Activated CD4-positive, alpha-beta T cell treated with anti-CD3 and anti-CD28 coated beads for 24 hours (primary cell): ENCODE measurements at places on chromosomes 12 and 14.

DNA sequence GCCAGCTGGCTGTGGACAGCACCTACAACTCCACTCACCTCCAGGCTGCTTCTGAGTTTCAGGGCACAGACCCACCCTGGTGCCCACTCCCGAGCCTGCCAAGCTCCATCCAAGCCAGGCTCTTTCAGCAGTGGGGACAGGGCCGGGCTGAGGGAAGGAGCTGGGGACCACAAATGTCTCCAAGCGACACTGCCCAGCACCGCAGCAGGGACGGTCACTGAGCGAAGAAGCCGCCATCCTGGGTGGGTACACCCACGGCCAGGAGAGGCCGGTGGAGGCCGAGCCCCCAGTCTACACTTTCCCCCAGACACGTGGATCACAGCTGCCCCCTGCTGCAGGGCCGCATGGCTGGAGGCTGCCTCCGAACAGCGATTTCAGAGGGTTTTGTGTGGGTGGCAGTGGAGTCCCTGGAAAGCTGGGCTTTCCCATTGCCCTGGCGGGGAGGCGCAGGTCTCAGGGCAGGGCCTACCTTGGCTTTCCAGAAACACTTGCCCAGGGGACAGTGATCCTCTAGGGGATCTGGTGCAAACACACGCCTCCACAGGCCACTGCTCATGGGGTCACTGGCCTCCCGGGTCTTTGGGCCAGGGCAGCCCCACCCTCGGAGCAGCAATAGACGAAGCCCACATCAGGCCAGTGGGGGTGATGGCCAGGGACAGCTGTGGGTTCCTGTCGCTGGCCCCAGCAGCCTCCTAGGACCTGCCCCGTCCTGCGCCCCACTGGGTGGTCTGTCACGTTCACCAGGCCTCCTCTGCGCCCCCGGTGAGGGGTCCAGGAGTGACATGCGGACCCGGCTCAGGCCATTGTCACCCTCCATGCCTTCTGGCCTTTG is 1.2 kb upstream of the GPR132 start:
- DNase-seq: no peak

DNA sequence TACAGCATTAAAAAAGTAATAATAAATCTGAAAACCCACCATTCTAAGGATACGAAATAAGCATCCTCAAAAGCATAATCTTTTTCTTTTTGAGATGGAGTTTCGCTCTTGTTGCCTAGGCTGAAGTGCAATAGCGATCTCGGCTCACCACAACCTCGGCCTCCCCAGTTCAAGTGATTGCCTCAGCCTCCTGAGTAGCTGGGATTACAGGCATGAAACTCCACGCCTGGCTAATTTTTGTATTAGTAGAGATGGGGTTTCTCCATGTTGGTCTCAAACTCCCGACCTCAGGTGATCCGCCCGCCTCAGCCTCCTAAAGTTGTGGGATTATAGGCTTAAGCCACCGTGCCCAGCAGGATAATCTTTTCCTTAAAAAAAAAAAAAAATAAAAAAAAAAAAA is 4.3 kb downstream of the CCNT1 start:
- DNase-seq: no peak

DNA sequence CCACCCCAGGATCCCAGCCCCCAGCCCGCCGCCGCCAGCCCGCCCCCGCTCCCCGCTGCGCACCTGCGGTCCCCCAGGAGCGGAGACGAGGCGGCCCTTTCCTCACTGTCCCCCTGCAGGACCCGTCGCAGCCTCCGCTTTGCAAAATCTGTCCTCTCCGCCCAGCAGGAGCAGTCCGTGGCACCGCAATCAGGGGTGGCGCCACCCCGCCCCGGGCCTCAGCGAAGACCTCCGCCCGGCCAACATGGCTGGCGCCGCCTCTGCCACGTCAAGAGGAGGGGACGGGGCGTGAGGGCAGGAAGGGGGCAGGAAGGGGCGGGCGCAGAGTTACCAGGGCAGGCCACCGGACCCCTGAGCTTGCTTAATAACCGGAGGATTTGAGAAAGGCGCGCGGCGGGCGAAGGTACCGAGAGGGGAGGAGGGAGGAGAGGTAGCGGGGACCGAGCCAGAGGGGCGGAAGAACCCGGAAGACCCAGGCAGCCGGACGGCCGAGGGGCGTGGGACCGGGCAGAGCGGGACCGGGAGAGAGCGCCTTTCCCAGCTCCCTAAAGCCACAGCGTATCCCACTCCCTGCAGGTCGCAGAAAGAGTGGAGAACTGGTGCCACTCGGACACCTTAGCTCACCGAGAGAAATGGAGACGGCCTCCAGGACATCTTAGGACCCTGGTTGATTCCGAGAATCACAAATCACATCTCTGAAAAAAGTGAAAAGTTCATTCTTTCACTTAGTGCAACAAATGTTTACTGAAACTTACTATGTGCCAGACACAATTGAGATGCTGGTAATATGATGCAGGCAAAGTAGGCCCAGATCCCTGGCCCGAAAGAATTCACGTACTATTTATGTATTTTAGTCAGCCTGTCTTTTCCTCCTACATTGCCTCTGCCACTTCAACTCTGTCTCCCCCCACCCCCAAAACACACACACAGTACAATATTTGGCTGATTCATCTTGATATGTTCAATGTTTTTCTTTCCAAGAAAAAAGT is at the start of gene SEC23A:
TSS of gene SEC23A (minus strand) at position 267 of the 989 bp plus-strand sequence. CDS start 7,117 bp downstream, outside the sequence.
- DNase-seq: peak; percentile 68

DNA sequence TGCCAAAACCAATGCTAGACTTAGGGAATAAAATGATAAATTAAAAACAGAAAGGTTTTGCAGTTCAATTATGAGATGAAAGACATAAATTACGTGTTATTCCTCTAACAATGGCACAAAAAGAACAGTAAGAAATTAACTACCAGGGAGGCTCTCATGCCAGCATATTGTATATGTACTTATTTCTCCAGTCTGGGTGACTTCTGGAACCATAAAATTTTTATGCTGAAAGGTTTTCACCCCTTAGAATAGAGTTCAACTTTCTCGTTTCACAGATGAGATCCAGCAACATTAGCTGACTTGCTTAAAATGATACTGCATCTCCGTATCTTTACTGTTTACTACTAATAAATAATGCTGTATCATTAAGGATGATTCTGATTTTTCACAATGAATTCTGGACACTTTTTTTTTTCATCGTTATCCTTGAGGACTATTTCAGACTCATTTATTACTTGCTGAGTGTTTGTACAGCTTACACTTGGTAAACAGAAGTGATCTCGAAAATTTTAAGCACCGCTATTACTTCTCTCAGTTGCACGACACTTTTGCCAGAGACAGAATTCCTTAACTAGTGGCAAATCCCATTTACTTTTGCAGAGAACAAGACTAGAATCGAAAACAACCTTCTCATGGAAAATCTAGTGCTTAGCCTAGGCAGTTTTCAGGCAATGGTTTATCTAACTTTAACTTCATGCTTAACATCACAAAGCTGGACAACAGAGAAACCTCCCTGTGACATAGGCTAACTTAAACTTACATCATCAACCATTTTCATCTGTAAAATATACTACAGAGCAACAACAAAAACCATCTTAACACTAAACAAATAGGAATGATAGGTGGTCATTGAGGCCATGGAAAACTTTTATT is 2.7 kb downstream of the RSRC2 start:
- no peak for DNase-seq

- no peak for DNase-seq
Measured at GRCh38 chr14:38799671-38800070, 303.4 kb downstream of the SEC23A start.

DNA sequence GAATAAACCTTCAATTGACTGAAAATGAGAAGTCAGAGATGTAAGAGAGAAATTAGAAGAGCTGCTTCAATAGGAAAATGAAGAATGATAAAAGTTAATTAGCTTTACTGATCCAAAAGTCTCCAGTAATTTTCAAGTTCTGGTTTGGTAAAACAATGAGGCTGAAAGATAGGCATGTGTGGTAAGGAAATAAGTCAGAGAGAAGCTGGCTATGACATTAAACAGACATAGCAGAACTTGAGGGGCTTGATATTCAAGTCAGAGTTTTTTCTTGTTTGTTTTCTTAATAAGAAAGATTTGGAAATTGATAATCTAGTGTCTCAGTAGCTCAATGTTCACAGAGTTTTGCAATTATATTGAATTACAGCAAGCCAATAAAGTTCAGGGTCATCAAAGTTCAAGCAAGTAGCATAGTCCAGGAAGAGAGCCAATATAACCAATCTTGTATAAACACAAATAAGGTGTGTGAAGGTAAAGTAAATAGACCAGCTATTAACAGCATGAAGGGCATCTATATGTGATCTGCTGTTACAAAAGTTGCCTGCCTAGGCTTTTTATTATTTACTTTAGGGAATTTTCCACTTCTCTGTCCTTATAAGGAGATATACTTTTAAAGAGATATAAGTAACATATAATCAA is 1111.5 kb downstream of the TRHDE start:
- no peak for DNase-seq

GRCh38 chr14:60680511-60680910 is 31.2 kb upstream of the SIX1 start:
- no peak for DNase-seq

DNA sequence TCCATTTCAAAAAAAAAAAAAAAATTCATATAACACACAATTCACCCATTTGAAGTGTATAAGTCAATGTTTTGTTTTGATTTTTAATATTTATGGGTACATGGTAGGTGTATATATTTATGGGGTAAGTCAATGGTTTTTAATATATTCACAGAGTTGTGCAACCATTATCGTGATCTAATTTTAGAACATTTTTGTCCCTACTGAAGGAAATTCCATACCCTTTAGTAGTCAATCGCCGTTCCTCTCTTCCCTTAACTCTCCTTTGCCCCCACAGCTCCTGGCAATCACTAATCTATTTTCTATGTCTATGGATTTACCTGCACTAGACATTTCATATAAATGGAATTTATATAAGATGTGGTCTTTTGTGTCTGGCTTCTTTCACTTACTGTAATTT is 92.8 kb downstream of the TRAFD1 start:
- no peak for DNase-seq

GRCh38 chr12:15446807-15447206 is 124.5 kb downstream of the PTPRO start:
- no peak for DNase-seq

DNA sequence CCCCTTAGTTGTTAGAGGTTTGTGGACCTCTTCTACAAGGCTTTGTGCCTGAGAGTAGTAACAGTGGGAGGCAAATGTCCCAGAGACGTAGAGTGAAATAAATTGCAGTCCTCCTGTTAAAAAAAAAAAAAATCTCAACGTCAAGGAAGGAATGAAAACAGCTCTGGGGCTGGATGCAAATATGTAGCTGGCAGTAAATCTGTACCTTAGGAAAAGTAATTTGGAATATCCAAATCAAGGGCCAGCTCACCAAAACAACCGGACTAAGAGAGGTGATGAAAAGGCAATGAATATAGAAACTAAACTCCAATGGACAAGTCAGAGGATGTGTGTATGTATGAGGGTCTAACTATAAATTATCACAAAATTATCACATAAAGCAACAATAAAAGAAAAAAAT is 27.0 kb downstream of the SINHCAF start:
- no peak for DNase-seq
